Stimulated activated CD4-positive, alpha-beta T cell treated with anti-CD3 and anti-CD28 coated beads, Interleukin-12 subunit alpha, Interleukin-12 subunit beta, amount 100 ng/mL, for 48 hours (primary cell): ENCODE measurements at places on chromosomes 1 and 21.

- DNase-seq: no peak
Measured at GRCh38 chr1:174491606-174492005, 43.8 kb downstream of the GPR52 start.

- DNase-seq: no peak
Measured at GRCh38 chr1:247998811-247999210, 14.6 kb upstream of the OR2L5 start.

DNA sequence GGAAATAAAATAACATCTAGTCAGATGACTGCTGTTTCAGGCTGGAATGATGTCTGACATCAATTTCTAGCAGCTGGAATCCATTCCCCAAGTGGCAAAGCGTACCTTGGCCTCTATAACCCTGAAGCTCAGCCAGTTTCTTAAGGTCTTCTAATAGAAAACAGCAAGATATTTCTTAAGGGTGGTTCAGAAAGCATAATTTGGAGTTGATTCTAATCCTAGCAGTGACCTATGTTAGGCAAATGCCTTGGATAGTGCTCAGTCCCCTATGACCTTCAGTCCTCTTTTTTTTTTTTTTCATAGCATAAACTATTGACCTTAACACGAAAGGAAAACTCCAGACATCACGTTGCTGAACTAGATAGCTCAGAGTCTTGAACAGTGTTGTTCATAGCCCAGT, 56.5 kb downstream of the LAMC2 start:
- DNase-seq: no peak

GRCh38 chr1:198265073-198265661, 108.4 kb downstream of the NEK7 start:
- DNase-seq: no peak
